Caki2 (cell line): ENCODE measurements at places on chromosomes 7 and 10. TPM values are rescaled to one million over a fixed set of nuclear protein-coding genes. Genes with fewer than 3 reads are reported as not detected.

- no peak for DNase-seq
Observed at GRCh38 chr10:107687701-107688100, 523.2 kb upstream of the SORCS1 start.

Gene ZNF365
- 3.4 and 10.1 TPM in 2 replicates for total RNA-seq

Gene TSPAN33
- 54.4 and 68.1 TPM in 2 replicates for total RNA-seq

DNA sequence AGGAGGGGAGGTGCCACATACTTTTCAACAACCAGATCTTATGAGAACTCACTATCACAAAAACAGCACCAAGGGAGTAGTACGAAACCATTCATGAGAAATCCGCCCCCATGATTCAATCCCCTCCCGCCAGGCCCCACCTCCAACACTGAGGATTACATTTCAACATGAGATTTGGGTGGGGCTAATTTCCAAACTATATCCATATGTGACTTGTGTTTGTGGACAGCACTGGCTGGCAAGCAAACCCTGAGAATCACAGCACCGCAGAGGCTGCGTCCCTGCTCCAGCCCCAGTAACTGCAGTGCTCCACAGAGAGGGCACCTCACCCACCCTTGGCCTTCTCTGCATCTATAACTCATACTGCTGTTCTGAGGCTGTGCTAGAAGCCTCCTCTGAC, 211.2 kb upstream of the PODXL start:
- no peak for DNase-seq

- no peak for DNase-seq
Observed at GRCh38 chr7:80832006-80832405, 86.8 kb downstream of the SEMA3C start.

Gene SORCS3
- total RNA-seq, result 0.10 TPM in 1 of 2 replicates, not detected in the other

DNA sequence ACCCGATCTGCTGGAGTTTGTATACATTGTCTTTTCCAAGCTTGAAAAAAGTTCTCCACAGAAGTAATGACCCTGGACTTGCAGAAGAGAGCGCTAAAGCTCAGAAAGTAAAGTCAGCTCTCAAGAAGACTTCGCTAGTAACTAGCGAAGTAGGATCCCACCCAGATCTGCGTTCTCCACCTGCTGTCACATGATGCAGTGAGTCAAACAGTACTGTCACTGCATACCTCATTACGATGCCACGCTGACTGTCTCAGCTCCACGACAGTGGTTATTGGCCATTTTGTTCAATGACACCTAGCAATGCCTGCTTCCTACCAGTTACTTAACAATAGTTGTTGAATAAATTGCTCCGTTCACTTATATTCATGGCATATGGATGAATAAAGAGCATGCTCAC, 29.7 kb upstream of the SEC61G start:
- peak; percentile 86 for DNase-seq

- no peak for DNase-seq
Observed at GRCh38 chr7:20596653-20597052, 18.8 kb upstream of the ABCB5 start.

- peak; percentile 79 for DNase-seq
Observed at GRCh38 chr10:14560274-14560673, 214.4 kb downstream of the FAM107B start.

DNA sequence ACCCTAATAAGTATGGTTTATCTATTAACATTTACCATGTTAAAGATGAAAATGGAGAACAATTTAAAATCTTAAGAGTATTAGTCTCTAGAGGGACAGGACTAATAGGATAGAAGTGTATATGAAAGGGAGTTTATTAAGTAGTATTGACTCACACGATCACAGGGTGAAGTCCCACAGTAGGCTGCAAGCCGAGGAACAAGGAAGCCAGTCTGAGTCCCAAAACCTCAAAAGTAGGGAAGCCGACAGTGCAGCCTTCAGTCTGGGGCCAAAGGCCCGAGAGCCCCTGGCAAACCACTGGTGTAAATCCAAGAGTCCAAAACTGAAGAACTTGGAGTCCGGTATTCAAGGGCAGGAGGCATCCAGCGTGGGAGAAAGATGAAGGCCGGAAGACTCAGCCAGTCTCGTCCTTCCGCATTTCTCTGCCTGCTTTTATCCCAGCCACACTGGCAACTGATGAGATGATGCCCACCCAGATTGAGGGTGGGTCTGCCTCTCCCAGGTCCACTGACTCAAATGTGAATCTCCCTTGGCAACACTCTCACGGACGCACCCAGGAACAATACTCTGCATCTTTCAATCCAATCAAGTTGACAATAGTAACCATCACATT, 140.8 kb upstream of the FAM20C start:
- DNase-seq, result no peak

DNA sequence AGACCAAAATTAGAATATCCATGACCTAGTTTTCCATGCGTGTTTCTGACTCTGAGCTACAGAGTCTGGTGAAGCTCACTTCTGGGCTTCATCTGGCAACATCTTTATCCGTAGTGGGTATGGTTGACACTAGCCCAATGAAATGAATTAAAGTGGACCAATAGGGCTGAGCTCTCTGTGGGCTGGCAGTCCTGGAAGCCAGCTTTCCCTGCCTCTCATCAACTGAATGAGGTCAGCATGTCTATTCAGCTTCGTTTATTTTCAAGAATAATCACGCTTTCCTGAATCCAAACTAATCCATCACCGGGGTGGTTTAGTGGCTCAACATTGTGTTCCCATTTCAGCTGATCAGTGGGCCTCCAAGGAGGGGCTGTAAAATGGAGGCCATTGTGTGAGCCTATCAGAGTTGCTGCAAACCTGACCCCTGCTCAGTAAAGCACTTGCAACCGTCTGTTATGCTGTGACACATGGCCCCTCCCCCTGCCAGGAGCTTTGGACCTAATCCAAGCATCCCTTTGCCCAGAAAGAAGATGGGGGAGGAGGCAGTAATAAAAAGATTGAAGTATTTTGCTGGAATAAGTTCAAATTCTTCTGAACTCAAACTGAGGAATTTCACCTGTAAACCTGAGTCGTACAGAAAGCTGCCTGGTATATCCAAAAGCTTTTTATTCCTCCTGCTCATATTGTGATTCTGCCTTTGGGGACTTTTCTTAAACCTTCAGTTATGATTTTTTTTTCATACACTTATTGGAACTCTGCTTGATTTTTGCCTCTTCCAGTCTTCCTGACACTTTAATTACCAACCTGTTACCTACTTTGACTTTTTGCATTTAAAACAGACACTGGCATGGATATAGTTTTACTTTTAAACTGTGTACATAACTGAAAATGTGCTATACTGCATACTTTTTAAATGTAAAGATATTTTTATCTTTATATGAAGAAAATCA, 35.5 kb downstream of the CAV1 start:
- no peak for DNase-seq

Gene MCM10
- total RNA-seq, result 19.9 and 47.0 TPM in 2 replicates

DNA sequence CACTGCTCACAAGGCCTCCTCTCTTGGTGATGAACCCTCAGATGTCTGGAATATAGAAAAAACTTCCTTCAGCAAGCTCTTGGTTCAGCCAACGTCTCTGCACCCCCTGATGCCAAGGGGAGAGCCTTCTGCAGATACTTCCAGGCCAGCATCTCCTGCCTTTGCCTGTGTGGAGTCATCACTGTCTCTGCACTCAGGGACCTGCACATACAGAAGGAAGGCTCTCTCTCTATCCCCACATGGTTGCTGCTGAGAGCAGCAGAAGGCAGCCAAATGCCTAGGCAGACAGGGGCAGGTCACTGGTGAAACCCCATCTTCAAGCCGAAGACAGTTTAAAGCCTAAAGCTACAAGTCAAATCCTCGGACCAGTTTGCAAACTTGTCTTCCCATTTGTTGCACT, 137.6 kb downstream of the WDR11 start:
- DNase-seq, result no peak

DNA sequence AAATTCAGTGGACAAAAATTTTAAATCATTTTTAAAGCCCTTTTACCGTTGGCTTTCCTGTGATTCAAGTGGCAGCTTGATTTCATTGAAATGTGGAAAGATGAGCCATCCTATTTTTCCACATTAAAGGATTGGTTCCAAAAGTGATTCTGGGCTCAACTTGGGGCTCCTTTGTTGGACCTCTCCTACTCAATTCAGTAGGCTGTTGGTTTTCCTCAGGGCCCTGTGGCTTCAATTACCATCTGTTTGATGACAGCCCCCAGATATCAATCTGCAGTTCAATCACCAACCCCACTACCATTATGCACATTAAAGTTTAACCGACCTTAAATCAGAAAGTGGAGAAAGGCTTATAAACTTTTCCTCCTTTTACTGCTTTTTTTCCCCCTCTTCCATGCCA, 47.3 kb downstream of the AVL9 start:
- DNase-seq, result no peak

DNA sequence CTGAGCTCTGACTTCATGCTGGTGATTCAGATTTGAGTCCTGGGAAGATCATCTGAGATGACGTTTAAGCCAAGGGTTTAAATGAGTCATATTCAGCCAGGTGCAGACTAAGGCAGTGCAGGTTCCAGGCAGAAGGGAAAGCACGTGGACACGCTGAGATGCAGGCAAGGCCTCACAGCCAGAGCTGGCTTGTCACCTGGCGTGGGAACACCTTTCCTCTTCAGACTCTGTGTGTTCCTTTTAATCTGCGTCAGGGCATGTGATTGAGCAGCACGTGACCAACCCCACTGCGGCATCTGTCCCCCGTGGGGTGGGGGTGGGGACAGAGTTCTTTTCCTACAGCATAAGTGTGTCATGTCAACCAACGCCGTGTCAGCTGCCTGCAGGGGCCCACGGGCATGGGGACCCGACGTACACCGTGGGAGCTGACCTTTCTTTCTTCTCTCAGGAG, 10.7 kb upstream of the IDI2 start:
- DNase-seq, result peak; percentile 48

DNA sequence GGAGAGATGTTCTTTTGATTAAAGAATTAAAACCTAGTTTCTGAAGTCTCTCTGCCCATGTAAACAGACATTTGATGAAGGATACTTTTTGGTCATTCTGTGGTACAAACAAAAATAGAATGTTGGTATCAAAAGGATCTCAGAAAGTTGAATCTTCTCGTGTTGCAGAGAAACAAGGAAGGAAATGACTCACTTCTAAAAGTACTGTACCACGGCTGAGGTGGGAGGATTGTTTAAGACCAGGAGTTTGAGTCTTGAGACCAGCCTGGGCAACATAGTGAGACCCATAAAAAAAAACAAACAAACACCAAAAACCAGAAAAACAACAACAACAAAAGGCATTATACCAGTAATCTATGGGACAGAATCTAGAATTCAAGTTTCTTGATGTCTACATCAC, 69.7 kb downstream of the PRSS58 start:
- no peak for DNase-seq

Gene BUD31
- total RNA-seq, result 73.2 and 100 TPM in 2 replicates

GRCh38 chr7:110983822-110984456, 107.0 kb upstream of the LRRN3 start:
- DNase-seq, result no peak

- no peak for DNase-seq
Observed at GRCh38 chr7:24216576-24217125, 67.3 kb upstream of the NPY start.

GRCh38 chr7:33757563-33758165, 147.7 kb upstream of the BMPER start:
- DNase-seq, result peak; percentile 32

- no peak for DNase-seq
Observed at GRCh38 chr7:77791956-77792355, 6.3 kb downstream of the TMEM60 start.

- no peak for DNase-seq
Observed at GRCh38 chr10:48468130-48468790, 136.6 kb downstream of the ARHGAP22 start.

- no peak for DNase-seq
Observed at GRCh38 chr10:121158988-121159579, 307.9 kb downstream of the WDR11 start.

GRCh38 chr10:33109384-33109783, 151.4 kb upstream of the ITGB1 start:
- no peak for DNase-seq

Gene CALCR
- 0.14 and 0.57 TPM in 2 replicates for total RNA-seq

DNA sequence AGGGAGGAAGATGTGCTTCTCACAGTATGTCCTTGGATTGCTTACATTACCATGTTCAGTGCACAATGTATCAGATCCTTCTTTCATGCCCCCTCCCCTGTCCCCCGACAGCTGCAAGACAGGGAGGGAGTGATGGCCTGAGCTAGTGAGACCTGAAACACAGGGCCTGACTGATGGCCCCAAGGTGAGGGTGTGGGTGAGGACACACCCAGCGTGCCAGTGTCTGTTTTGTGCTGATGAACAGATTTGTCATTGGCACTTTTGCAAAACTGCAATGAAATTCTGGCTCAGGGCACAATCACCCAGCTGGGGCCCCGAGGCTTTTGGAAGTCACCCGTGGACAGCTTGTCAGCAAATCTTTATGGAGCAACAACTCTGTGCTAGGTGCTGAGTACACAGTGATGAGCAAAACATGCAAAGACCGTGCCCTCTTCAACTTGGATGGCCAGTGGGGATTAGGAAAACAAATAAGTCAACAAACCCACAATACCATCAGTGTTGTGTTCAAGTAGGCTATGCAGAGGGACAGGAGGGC, 59.4 kb upstream of the EMX2 start:
- DNase-seq, result no peak

Gene CACNA2D1
- 2.5 and 5.8 TPM in 2 replicates for total RNA-seq

Gene GOLGA7B
- 5.1 and 5.4 TPM in 2 replicates for total RNA-seq

Gene SPDYE5
- total RNA-seq, result not detected in 2 replicates
